HT-29 (cell line): ENCODE measurements at places on chromosomes 1 and 21.

DNA sequence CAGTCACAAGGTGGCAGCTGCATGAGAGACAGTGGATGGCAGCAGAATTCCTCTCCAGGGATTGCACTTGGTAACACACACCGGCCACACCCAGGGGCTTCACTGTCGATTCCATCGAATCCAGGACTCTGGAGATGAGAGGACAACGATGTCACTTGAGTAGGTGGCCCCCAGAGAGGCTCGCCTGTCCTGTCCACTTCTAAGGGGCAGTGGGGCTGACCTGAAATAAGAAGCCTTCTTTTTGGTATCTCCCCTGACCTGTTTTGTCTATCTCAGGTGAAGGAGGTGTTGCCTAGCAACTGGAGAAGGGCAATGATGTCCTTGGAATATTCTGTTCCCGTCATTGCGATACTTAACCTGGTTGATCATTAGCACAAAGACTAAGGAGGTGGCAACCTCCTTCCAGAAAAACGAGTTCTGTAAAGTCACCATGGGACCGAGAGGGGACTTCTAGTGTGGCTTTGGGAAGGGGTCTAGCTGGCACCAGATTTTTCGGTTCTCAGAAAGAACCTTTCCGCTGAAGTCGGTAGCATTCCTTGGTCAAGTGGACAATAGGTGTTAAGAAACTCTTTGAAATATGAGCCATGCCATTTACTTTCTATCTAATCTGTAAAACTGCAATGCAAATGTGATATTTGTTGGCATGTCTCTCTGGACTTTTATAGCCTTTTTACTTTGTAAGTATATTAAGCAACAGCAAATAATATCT, 85.2 kb upstream of the TMPRSS2 start:
- peak; percentile 72 for DNase-seq

- DNase-seq, result no peak
Measured at GRCh38 chr1:87394513-87394912, 65.8 kb downstream of the LMO4 start.

- no peak for DNase-seq
Measured at GRCh38 chr21:33071770-33072306, 1.9 kb downstream of the OLIG1 start.

- no peak for DNase-seq
Measured at GRCh38 chr1:34406377-34406776, 229.7 kb downstream of the C1orf94 start.

GRCh38 chr1:204356997-204357396, 2.7 kb downstream of the PLEKHA6 start:
- no peak for DNase-seq

- no peak for DNase-seq
Measured at GRCh38 chr1:165960136-165960535, 132.7 kb downstream of the UCK2 start.

DNA sequence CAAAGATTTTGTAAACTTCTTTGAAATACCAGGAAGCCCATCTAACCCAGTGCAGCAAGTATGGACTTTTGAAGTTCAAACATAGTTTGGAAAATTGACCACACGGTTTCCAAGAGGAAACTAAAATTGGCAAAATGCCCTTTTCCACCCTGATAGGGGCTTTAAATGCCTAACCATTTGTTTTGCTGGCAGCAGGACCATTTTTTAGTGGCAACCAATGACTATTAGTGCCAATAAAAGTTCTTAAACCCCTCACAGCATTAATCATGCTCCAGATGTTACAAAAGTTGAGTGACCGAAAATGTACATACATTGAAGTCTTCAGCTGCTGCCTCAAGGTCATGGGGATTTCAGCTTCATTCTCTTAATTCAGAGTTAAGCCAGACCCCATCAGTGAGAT, 46.4 kb upstream of the ENAH start:
- DNase-seq, result no peak

DNA sequence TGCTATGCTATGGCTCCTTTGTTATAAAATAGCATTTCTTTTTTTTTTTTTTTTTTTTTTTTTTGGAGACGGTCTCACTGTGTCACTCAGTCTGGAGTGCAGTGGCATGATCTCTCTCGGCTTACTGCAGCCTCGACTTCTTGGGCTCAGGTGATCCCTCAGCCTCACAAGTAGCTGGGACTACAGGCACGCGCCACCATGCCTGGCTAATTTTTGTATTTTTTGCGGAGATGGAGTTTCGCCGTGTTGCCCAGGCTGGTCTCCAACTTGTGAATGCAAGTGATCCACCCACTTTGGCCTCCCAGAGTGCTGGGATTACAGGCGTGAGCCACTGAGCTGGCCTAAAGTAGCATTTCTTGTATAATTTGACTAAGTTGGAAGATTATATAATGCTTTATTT, 10.8 kb downstream of the CAMTA1 start:
- DNase-seq, result no peak

DNA sequence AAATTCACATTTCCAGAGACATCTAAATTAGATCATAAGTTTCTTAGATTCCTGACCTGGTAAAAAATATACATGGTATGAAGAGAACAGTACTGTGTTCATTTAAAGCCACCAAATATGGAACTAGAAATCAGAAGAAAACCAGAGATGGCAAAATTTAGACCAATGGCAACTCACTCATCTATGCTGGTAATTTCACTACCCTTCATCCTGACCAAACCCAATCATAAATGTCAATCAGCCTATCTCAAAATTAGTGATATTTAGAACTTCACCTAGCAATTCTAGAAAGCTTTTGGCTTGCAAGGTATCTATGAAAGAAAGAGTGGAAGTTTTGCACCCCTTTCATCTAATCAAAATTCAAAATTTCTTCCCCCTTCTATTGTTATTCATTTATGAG, 107.7 kb downstream of the NIBAN1 start:
- DNase-seq, result no peak

DNA sequence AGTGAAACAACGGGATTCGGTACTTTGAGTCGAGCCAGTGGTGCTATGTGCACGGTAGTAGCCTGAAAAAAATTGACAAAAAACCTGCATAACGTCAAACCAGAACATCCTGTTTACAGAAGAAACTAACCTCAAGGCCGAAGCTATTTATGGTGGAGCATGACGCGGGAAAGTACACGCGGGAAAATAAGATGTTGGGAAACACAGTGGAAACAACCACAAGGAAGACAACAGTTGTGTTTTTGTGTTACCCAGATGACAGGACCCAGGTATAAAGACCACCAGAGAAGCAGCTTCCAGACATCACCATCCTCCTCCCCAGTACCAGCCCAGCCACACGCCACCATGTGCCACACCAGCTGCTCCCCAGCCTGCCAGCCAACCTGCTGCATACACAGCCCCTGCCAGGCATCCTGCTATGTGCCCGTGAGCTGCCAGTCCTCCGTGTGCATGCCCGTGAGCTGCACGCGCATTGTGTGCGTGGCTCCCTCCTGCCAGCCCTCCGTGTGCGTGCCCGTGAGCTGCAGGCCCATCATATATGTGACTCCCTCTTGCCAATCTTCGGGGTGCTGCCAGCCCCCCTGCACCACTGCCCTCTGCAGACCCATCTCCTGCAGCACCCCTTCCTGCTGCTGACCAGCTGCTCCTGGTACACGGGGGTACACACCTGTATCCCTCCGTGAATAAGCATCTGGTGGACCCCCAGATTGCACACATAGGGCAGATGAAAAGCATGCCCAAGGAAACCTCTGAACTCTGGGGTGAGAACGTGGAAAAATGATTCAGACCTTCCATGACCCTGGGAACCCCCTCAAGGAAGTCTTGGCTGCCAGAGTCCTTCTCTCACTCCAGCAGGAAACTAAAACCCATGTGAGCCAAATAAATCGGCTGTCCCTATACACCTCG, at the start of gene KRTAP12-3:
Gene KRTAP12-3, plus strand, starts transcription at position 298 of the 906 bp plus-strand sequence. Its CDS starts 48 bp downstream, at position 346.
- no peak for DNase-seq

GRCh38 chr1:79777481-79778219, 771.1 kb upstream of the ADGRL4 start:
- DNase-seq, result no peak

GRCh38 chr1:237041461-237041794, 556 bp upstream of the RYR2 start:
- DNase-seq, result no peak

- no peak for DNase-seq
Measured at GRCh38 chr1:229506633-229507032, 1.5 kb downstream of the NUP133 start.

DNA sequence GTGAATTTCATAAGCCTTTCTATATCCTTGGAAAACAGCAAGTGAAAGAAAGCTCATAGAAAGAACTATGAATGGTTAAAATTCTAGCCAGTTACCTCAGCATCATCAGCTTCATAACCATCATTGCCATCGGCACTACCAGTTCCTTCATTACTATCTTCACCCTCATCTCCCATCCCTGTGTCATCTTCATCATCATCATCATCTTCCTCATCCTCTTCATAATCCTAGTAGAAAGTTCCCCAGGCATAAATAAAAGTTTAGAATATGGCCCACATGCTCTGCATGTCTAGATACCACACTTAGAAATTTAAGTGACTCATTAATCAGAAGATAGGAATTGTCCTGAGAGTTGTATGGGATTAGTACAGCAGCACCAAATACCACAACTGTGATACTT, 49.0 kb downstream of the TPR start:
- no peak for DNase-seq

DNA sequence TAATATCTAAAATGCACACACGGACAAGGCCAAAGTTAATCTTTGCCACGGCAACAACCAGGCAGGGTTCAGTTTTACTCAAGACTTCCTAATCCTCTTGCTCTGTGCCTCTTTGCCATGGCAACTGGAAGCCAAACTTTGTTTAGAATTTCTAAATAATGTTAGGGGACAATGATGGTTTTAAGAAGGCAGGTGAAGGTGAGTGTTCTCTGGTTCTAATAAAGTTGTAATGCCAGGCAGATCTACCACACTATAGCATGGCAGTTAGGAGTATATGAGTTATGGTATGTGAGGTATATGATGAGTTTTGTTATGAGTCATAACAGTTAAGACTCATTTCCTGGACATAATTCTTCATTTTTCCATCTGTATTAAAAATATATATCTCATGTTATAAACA, 2.7 kb downstream of the PTPRC start:
- no peak for DNase-seq

DNA sequence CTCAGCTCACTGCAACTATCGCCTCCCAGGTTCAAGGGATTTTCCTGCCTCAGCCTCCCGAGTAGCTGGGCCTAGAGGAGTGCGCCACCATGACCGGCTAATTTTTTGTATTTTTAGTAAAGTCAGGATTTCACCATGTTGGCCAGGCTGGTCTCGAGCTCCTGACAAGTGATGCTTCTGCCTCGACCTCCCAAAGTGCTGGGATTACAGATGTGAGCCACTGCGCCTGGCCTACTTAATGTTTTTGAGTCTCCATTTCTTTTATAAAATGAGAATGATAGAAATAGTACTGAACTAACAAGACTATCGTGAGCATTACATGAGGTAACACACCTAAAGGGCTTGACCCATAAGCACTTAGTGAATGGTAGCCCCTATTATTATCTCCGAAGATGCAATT, 21.4 kb downstream of the NUAK2 start:
- DNase-seq, result no peak

DNA sequence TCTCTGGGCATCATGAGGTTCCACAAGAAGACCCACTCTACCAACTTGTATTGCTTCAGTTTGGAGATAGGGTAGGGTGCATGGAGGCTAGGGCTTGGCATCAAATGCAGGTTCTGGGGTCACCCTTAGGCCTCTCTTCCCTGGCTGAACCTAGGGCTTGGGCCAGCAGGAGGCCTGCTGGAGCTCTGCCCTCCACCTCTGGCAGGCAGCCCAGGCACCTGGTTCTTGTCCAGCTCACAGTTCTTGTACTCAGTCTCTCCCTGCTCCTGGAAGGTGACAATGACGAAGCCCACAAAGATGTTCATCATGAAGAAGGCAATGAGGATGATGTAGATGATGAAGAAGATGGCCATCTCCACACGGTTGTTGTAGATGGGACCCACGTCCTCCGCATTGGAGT, 37.5 kb upstream of the KIF21B start:
- DNase-seq, result no peak

GRCh38 chr1:104878203-104878909, 1128.7 kb downstream of the AMY1C start:
- peak; percentile 39 for DNase-seq

DNA sequence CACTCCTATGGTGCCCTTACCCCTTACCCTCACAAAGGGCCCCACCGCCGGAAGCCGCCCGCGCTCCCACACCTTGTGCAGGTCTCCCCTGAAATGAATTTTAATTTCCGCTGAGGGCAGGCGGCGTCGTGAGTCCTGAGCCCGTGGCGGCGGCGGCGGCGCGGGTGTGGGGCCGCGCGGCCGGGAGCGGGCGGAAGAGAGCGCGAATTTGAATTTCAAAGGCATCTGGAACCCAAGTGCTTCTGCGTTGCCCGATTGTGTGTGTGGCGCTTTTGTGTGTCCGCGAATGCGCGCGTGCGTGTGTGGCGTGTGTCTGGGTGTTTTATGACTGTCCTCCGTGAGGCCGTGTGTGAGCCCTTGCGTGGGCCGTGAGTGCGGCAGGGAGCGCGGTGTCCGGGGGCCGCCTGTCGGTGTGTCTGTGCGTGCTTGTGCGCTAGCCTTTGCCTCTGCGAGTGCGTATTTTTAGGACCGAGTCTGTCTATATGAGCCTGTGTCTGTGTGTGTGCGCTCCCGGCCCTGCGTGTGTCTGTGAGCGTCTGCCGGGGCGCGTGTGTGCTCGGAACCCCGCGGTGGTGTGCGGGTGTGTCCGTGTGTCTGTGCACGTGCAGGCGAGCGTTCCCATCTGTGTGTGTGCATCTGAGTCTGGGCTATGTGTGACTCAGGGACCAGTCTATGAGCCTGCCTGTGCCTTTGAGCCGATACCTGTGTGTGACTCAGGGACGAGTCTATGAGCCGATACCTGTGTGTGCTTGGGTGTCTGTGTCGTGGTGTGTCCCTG, 7.9 kb upstream of the ADGRB2 start:
- DNase-seq, result no peak
